ENCODE measurements at places on chromosomes 1 and 21.

DNA sequence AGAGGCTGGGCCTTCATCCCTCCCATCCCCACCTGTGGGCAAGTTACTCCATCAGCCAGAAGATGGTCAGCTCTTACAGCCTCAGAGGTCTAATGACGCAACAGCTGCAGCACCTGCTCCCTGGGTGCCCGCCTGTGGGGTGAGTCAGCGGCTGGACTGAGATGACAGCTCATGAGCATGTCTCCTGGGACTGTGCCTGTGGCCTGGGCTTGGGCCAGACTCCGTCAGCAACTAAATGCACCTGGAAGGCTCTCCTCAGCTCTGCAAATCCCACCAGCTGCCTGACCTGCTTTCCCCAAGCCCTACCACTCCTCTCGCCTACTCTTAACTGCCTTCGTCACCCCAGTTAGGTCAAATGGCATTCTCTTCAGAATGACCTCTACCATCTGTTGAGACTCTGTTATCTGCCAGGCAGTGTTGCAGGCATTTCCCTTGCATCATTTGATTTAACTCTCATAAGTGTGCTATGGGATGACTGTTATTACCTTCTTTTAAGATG is 47.7 kb downstream of the ETS2 start:
- no peak for DNase-seq

GRCh38 chr1:25727635-25728286 is 72.2 kb upstream of the SELENON start:
- no peak for DNase-seq

DNA sequence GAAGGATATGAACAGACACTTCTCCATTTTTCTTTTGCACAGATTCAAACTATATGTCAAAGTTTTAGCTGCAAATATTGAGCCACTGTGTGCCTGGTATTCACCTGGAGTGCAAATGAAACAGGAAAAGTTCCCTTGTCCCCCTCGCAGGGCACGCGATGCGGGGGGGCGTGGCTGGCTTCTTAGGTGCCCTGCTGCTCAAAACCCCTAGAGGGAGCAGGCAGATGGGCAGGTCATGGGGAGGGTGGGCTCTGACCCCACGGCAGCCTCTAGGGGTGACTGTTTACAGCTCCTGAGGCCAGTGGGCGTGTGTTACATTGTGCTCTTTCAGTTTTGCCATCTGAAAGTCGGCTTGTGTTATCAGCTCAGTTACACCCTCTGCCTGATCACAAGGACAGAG is 931.2 kb upstream of the B3GALT2 start:
- no peak for DNase-seq

GRCh38 chr1:49364676-49365075 is 588.0 kb upstream of the BEND5 start:
- DNase-seq = no peak

GRCh38 chr1:38919130-38919529 is 22.5 kb downstream of the RHBDL2 start:
- DNase-seq = no peak

GRCh38 chr1:117632269-117633067 is 26.6 kb downstream of the TENT5C start:
- DNase-seq = no peak

GRCh38 chr1:168636642-168637111 is 60.3 kb downstream of the XCL1 start:
- no peak for DNase-seq

All from activated CD8-positive, alpha-beta memory T cell treated with anti-CD3 and anti-CD28 coated beads, Interleukin-2, amount 50 U/mL, for 4 hours (primary cell).